Urothelium cell line (cell line): ENCODE measurements at places on chromosomes 4 and X.

- DNase-seq = no peak
Measured at GRCh38 chr4:182354867-182355266, 111.7 kb downstream of the TENM3 start.

DNA sequence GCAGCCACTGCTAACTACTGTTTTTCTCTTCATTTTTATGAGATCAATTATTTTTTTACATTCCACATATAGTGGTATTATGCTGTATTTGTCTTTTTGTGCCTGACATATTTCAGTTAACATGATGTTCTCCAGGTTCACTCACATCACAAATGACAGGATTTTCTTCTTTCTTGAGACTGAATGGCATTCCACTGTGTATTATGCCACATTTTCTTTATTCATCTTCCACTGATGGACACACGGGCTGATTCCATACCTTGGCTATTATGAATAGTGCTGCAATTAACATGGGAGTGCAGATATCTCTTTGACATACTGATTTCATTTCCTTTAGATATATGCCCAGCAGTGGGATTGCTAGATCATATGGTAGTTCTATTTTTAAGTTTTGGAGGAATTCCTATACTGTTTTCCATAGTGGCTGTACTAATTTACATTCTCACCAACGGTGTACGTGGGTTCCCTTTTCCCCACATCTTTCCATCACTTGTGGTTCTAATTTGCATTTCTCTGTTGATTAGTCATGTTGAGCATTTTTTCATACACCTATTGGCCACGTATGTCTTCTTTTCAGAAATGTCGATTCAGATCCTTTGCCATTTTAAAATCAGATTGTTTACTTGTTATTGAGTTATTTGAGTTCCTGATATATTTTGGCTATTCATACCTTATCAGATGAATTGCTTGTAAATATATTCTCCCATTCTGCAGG, 14.9 kb upstream of the ZCCHC4 start:
- no peak for DNase-seq

DNA sequence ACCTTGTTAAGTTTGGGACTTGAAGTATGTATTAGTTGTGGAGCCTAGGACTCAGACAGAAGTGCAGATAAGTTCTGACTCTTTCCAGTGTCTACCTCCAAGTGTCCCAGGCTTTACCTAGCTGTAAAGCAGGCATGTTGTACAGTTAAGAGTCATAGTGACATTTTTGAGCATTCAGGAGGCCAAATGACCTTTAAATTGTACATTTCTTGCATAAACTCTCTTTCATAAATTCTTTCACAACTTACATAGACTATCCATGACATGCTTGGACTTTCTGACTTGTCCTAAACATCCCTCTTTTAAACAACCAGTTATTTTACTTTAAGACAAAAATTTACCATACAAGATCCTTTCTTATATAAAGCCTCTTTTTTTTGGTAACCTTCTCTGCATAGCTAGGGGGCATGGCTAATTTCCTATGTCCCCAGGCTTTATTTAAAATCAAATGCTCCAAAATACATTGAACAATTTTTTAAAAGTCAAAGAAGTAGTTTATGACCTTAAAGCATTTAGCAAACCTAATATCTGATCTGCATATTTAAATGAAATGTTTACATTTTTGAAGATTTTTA, 40.1 kb upstream of the UGT8 start:
- DNase-seq = no peak

GRCh38 chr4:13615161-13615560, 12.4 kb downstream of the BOD1L1 start:
- no peak for DNase-seq

GRCh38 chr4:39037941-39038340, 5.7 kb upstream of the TMEM156 start:
- no peak for DNase-seq

- DNase-seq = no peak
Measured at GRCh38 chrX:45063319-45064095, 137.2 kb downstream of the DIPK2B start.

GRCh38 chr4:40205259-40206198, 8.7 kb downstream of the RHOH start:
- DNase-seq = no peak

GRCh38 chr4:159764343-159764952, 661.6 kb downstream of the RAPGEF2 start:
- DNase-seq = peak; percentile 31

DNA sequence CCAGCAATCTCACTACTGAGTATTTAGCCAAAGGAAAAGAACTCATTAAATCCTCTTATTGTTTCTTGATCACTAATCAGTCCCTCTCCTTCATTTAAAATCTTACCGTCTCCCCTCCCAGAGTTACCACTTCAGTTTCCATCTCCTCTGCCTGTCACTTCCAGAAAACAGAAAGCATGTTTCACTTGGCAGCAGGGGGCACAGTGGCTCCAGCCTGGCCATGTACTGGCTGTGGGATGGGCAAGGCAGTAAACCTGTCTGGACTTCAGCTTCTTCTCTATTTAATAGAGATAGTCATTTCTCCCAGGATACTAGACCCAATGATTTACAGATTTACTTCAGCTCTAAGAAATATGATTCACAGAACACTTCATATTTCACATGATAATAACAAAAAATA, 63.2 kb downstream of the CD40LG start:
- no peak for DNase-seq

DNA sequence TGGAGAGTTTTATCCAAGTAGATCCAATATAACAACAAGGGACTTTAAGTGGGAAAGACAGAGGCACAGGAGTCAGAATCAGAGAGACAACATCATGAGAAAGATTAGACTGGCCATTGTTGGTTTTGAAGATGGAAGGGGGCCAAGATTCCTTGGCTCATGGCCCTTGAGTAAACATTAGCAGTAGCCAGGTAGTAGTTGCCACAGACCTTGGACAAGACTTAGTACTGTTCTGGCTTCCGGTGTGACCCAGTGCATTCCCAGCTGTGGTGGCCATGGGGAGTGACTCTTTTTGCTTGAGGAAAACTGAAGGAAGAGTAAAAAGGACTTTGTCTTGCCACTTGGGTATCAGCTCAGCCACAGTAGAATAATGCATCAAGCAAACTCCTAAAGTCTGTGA, 462.2 kb upstream of the CPXCR1 start:
- DNase-seq = peak; percentile 15
